ENCODE measurements at places on chromosomes 7 and 10.

GRCh38 chr7:65983965-65984658 is 2.1 kb upstream of the GUSB start:
- DNase-seq, result no peak

DNA sequence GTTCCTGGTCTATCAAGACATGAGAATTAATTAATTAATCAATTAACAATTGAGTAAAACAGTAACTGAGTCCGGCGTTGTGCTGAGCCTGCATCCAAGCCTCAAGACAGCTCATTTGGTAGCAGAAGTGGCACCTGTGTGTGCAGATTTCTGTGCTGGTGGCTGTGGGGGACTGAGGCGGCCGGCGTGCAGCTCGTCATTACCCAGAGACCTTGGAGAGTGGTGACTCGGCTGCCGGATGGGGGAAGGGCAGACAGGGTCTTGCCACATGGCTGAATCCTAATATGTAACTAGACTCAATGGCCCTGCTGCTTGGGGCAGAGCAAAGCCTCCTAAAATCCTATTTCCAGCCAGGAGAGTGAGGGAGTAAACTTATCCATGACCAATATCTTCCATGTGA is 510.2 kb downstream of the TCERG1L start:
- no peak for DNase-seq

DNA sequence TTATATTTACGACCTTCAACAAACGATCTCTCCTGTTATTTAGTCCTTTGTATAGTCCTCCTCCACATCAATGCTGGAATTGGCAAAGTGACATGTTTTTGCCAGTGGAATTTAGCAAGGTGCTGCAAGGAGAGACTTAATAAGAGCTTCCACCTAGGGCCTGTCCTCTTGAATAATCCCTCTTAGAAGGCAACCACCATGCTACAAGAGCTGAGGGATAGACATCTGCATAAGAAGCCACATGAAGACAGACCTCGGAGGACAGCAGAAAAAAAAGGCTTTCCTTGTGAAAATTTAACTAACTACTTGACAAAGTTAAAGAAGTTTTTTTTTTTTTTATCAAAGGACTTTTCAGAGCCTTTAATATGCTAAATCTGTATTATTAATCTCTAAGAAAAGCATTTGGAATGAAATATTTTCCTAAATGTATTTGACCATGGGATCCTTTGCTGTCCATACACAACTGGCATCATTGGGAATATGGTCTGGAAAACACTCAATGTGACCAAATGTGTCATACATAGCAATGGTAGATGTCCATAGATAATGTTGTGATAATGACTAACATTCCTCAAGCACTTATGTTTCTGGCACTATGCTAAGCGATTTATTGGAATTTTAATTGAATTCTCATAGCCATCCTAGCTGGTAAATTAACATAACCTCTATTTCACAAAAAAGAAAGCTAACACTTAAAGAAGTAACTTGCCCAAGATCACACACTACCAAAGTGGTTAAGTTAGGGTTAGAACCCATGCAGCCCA is 13.2 kb downstream of the HYCC1 start:
- DNase-seq, result no peak

DNA sequence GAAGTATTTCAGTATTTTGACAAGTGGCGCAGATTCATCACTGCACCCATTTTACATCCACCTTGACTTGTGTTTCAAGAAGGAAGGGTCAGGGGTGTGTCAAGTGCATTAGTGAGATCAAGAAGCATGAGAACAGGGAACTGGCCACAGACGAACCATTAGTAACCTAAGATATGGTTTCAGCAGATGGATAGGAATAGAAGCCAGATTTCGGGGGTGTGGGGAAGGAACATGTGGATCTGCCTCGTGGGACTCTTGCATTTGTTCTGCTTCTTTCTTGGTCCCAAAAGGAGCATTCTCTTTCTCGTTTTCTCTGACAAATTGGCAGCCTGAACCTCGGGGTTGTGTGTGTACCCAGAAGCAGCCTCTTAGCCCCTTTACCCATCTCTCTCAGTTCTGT is 9.6 kb downstream of the DENND2A start:
- no peak for DNase-seq

DNA sequence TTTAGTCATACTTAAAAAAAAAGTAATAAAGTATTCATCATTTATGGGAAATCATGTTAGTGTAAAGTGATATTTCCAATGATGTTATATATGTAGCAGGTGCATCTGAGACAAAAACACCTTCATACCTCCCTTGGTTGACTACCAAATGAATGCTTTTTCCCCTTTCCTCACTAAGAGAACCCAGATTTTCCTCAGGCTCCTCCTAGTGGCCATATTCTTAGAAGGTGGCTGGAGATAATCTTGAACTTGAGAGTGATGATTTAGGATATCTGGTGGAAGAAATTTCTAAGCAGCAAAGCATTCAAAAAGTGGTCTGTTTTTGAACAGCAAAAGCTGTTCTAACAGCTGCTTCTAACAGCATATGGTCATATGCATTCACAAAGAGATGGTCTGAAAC is 16.8 kb upstream of the DNAH11 start:
- DNase-seq, result no peak

GRCh38 chr10:13658871-13659685 is 72.3 kb downstream of the PRPF18 start:
- no peak for DNase-seq

DNA sequence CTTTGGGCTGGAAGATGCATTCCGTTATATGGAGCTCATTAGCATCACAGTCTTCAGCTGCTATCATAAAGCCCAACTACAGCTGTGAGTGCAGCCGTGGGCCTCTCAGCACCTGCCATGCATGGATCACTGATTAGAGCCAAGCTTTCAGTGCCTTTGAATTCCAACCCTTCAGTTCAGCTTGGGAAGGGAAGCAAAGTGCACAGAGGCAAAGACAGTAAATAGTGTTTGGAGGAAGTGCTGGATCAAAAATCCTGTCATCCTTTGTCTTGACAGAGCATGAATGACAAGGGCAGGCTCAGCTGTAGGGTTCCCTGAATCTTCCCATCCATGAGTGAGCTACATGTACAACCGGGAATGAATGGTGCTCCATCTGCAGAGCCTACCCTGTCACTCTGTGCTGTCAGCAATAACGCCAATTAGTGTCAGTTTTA is 153.7 kb downstream of the DNAJB9 start:
- no peak for DNase-seq
